Left forelimb (tissue), 1 donor: ENCODE measurements at places on chromosomes 4 and X.

DNA sequence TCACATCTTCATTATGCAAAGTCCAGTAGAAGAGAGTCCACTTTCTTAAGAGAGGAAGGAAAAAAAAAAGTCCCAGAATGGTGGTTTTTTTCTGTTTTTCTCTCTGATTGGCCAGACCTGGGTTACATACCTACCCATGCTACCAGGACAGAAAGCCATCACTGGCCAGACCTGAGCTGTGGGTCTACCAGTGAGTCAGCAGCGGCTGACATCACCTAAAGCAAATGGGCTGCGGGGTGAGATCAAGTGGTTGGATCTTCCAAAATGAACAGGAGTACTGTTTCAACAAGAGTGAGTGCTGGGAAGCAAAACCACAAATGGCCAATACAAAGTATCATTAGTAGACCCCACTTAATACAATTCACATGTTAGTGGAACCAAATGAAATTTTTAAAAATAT is 1.6 kb upstream of the NDST3 start:
- no peak for DNase-seq

DNA sequence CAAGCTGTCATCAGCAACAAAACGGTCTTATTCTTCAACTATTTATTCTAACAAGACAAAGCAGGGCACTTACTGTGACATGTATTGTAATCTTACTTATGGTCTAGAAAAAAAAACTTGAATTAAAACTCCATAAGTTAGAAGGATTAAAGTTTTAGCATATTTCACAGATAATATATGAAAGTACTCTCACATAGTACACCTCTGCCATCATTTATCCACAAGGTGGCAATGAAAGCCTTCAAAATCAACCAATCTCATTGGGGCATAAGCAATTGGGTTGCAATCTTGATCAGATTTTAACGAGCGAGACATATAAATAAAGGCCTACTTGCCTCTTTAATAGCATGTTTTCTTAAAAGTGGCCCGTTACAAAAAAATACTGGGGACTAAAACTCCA is 1382.9 kb downstream of the FAM133A start:
- no peak for DNase-seq

DNA sequence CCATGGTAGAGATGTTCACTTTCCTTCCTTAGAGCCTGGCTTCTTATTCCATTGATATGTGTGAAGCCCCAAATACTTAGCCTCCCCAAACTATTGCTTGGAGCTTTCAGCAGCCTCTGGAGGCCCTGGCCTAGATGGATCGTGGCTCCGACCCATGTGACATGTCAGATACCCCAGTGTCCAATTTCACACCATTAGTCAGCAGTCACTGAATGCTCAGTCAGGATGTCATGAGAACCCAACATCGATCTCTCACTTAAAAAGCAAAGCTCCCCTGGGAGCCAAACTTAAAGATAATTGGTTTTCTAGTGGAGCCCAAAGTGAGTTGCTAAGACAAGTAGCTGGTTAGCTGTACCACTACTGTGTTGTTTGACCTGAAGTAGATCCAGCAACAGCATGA is 41.6 kb upstream of the IGSF1 start:
- no peak for DNase-seq

DNA sequence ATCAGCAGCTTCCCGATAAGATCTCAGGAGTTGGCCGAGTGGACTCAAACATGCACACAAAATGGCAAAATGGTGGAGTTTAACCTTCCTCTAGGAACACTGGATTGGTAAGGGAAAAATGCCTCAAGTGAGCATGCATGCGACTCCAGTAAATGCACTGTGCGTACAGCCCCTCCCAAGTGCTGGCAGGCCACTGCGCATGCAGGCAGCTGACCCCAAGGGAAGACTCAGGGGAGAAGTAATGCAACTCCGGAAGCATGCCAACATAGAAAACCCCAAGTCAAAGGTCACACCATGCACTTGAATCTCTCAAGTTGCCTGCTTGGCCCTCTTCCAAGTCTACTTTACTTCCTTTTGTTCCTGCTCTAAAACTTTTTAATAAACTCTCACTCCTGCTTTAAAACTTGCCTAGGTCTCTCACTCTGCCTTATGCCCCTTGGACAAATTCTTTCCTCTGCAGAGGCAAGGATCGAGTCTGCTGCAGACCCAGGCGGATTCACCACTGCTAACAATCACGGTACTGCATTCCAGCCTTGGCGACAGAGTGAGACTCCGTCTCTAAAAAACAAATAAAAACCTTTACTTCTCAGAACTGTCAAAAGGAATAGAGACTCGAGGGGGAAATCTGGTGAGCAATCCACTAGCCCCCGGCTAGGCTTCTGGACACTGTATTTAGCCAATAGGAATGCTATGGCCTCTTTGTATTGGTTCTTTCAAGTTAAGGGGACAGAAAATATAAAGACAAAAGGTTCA is 33.5 kb downstream of the NYX start:
- no peak for DNase-seq

- no peak for DNase-seq
Measured at GRCh38 chrX:136148391-136148790, 1.1 kb downstream of the FHL1 start.

GRCh38 chr4:108398316-108398715 is 222.1 kb upstream of the RPL34 start:
- DNase-seq, result no peak

DNA sequence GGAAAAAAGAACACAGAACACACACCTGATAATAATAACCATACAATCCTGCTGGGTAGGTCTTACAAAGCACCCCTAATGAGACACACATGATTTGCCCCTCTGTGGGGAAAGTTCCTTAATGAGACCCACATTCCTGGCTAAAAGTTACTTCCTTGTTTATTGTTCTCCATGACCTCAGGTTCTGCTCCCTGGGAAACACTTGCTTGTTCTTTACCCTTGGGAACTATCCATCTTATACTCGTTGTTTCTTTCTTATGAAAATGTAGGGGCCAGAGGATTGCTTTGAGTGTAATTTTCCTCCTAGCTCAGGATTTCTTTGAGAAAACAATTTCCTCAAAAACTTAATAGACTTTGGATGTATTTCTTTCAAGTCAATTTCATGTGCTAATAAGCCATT is 52.1 kb upstream of the PCDH10 start:
- DNase-seq, result no peak

DNA sequence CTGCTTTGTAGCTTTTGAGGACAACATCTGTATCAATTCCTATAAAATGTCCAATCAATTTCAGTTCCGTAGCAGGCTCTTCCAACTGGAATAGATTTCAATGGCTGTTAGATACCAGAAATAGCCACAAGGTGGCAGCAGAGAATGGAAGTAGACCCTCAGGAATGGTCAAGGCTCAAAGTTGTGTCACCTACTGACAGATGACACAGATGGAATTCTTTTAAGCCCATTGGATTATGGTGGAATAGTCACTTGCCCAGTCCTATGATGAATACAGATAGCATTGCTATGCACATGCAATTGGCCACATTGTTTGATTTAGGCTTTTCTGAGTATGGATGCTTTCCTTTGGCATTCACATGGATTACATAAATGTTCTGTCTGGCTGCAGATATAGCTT is 130.4 kb upstream of the RADX start:
- no peak for DNase-seq

GRCh38 chrX:136625246-136625645 is 22.7 kb upstream of the CD40LG start:
- DNase-seq, result no peak

DNA sequence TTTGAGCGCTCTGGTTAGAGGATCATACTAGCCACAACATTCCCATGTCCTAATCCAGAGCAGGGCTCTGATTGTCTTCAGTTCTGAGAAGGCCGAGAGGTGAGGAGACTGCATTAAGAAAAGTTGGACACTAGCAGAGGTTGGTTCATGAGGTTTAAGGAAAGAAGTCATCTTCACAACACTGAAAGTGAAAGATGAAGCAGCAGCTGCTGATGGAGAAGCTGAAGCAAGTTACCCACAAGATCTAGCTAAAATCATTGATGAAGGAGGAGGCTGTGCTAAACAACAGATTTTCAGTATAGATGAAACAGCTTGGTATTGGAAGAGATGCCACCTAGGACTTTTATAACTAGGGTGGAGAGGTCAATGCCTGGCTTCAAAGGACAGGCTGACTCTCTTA is 36.8 kb downstream of the RAP1GDS1 start:
- DNase-seq, result no peak

- no peak for DNase-seq
Measured at GRCh38 chr4:121773883-121774282, 8.9 kb upstream of the SMIM43 start.

DNA sequence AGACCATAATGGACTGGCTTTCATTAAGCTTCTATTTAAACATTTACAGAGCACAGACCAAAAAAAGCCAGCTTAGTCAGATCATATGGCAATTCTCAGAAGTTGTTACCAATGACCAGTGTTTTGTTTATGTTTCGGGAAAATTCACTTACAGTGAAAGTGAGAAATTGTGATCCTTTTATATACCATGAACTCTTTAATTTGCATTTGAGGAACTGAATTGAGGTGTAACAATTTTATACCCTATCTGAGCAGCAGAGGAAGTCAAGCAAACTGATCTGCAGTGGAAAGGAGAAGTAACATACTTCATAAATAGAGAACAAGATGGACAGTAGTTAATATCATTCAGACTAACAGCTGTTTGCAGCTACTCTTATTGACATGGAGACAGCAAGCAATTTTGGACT is 97.1 kb downstream of the TMA16 start:
- DNase-seq, result no peak

DNA sequence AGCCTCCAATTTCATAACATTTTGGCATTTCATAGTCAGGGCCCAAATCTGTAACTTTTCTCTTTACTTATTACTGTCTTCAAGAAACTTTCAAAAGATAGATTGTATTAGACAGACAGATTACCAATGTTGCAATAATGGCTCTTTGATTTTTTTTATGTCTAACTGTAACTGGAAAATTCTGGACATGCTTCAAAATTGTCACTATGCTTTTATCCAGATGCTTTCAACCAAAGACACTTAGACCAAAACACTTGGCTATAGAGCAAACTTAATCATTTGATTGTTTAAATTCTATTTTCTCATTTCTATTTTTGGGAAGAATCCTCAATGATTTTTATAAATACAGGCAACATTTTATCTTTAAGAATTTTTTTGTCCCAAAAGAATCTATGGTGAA is 10.4 kb downstream of the ZXDA start:
- DNase-seq, result no peak

- DNase-seq, result no peak
Measured at GRCh38 chrX:38256019-38256418, 35.3 kb upstream of the SRPX start.

DNA sequence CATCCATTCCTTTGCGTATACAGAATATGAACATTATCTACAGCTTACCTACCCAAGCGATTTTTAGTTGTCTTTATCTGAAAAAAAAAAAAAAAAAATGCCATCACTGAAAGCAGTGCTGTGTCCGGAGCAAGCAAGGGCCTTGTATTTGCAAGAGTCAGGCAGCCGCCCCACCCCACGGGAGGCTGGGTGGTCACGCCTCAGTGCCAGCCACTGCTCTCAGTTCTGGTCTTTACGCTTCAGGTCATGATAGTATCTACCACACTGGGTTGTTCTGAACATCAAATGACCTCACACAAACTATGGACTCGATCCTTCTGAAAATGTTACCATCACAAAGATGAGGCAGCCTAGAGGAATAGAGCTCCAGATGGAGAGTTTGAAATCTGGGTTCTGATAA is 62.7 kb upstream of the HELT start:
- DNase-seq, result no peak
